ENCODE measurements at places on chromosomes 5 and 9. TPM values are rescaled to one million over a fixed set of nuclear protein-coding genes. Genes with fewer than 3 reads are reported as not detected.

The PALM2AKAP2 gene
- 8.1 TPM for total RNA-seq

The CNTLN gene
- total RNA-seq: 14.1 TPM

DNA sequence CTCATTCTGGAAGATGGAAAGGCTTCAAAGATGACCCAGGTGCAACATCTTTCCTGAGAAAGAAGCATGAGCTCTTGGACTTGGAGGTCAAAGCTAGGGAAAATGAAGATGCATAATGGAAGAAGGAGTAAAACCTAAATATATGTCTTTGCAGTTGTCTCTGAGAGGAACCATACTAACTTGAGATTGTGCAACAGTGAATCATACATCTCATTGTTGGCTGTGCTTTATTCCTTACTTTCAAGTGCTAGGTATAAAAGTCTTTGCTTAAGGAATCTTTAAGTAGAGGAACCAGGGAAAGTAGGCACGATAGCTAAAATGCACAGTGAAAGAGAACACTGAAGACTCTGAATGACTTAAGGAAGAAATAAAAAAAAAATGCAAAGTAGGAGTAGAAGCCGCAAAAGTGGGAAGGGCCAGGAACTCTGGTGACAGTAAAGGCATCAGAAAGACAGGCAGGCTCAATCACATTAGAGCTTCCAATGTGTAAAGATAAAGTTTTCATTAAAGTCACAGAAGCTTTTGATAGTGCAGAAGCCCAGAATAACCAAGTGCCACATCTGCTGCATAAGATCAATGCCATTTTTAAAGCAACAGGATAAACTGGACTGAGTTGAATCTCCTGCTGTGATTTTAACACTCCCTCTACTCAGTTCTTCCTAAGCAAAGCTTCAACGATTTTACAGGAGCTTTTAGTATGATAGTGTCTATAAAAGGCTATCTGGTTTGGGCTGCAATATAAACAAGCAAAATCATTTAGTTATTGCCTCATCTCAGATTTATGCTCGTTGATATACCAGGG, 432.3 kb upstream of the EDIL3 start:
- no peak for DNase-seq

DNA sequence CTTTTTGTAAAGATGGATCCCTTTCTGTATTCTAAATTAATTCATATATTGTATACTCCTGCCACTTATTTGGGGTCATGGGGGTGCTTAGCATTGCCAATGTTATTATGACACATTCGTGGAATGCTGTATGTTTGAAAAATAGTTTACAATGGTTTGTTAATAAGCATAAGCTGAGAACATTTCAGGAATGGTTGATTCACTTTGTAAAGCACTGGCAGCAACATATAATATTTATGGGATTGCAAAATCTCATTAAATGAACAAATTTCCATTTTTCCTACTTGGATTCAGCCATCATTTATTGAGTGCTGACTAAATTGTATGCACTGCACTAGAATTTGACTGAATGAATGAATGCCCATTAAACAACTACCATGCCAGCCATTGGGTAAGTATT, 215.2 kb upstream of the KLF4 start:
- no peak for DNase-seq

DNA sequence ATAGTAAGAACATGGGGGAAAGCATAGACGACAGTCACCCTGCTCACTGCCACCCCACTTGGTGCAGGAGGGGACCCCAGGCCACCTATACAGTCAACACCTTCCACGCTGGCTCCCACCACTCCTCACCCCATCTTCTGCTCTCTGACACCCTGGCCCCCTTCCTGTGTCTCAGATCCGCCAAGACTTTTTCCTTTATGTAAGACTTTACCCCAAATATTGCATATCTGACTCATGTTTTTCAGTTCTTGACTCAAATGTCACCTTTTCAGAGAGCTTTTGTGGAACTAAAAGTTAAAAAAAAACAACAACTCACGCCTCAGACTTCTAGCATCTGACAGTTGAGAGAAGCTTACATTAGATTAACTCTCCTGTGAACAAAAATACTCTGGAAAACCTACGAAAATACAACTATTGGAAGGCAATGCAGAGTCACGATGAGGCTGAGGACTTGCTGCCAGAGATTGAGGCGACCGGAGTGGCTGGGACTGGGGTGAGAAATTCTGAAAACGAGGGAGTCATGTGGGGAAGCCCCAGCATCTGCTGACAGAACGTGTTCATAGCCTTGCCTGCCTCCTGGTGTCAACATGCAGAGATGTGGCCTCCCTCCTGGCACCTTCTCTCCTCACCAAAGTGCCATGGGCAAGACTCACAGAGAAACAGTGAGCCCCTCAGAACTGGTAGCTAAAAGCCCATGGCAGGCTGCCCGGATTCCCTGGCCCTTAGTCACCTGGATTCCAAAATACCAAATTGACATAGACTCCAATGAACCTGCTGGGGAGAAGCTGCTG, 22.4 kb upstream of the FCN2 start:
- DNase-seq: no peak

DNA sequence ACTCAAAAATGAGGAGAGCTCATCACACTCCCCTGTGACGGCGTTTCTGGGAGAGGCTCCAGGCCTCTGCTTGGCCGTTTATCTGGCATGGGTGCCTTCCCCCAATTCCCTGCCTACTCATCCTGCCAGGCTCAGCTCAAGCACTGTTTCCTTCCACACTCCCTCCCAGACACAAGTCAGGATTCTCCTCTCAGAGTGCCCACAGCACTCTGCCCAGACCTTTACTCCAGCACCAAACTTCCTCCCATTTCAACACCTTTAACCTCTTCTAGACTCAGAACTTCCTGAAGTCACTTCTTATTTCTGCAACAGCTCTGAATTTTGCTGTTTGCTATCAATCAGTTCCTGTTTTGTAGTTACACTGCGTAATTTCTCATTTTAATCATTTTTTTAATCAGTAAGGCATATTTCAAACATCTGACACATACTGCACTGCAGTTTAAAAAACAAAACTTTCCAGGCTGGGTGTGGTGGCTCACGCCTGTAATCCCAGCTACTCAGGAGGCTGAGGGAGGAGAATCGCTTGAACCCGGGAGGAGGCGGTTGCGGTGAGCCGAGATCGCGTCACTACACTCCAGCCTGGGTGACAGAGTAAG, 16.0 kb downstream of the TRMO start:
- DNase-seq: no peak

DNA sequence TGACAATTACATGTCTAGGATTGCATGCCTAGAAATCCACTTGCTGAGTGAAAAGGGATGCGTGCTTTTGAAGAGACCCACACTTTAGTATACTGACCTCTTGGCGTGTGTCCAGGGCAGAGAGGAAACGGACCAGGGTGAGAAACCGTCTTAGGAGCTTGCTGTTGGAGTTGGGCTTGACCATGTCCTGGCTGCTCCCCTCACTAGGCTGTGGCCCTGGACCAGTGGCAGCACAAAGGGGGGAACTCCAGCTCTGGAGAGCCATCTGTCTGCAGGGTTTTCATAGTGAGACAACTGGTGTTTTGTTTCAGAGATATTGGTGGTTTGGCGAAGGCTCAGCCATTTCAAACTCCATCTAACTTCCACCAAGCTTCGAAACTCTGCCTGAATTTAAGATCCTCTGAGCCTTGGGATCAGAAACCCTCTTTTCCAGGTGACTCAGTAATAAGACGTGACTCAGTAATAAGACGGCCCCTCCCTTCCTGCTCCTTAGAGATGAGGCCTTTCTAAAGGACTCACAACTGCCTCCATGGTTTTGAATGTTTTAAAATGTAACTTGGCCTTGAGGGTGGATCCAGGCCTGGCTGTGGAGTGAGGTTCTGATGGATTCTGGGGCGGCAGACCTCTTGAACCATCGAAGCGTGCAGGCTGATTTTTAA, 165.8 kb downstream of the MELK start:
- DNase-seq: no peak

- no peak for DNase-seq
These were observed 56.2 kb downstream of the CTNNA1 start for GRCh38 chr5:138809391-138809790.

Measured in esophagus muscularis mucosa (tissue), 4 donors.